ENCODE measurements at places on chromosomes 2 and 18.

DNA sequence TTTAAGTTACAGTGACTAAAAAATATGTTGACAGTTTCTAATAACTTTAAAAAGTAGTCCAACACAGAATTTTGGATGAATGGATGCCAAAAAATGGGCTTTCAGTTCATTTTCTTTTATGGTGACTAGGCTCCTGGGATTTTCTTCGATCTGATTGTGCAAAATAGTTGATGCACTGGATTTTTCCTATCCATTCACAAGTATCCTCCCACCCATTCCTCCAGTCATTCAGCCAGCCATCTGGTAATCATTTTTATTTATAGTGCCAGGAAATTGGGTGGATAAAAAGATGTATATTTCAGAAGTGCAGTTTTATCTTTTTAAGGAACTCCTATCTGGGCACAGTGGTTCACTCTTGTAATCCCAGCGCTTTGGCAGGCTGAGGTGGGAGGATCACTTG, 175.1 kb downstream of the PTPRM start:
- no peak for DNase-seq

DNA sequence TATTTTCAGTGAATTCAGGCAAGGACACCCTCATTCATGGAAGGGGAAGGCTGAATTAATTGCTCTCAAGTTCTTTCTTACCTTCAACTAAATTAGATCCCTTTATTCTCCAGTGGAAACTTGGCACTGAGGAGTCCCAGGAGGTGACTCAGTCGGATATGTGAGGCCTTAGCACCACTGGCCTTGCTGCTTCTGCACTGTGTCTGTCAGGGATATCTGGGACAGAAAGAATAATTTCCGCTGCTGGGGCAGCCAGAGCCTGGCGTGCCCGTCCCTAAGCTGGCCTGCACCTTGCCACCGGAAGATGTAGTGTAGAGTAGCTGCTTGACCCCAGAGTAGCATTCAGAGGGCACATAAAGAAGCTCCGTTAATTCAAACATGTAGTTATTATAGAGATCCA, 53.4 kb downstream of the LIMS1 start:
- no peak for DNase-seq

- no peak for DNase-seq
Observed at GRCh38 chr18:10070561-10071000, 156.8 kb downstream of the VAPA start.

GRCh38 chr2:187749804-187750431, 195.7 kb upstream of the TFPI start:
- no peak for DNase-seq

- no peak for DNase-seq
Observed at GRCh38 chr18:5146093-5146492, 51.0 kb downstream of the AKAIN1 start.

DNA sequence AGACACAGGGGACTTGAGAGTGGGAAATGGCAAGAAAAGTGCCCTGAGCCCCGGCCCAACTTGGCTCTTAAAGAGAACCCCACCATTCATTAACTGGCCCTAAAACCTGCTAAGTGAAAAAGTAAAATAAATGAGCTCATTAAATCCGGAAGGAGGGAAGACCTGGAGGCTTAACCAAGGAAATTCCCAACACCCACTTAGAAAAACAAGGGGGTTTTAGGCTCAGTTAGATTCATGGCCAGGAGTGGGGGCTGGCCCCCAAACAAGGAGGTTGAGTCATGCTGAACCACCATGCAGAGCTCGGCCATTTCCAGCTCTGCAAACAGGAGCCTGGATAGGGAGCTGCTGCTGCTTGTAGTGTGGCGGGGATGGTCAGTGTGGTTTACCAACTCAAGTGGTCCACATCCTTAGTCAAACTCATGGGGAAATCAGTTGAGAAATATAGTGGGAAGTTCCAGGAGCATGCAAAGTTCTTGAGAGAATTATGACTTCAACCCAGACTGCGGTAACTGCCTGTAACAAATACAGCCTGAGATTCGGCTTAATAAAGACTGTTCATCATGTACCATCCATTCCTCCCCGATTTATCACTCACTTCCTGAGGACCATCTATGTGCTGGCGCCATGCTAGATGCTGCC, 39.7 kb upstream of the MRPL19 start:
- no peak for DNase-seq

All from spleen (tissue), 13 donors.